NCI-H1694 (cell line): ENCODE measurements at places on chromosomes 13 and 19.

- no peak for DNase-seq
These were observed 3.9 kb downstream of the AP1M2 start for GRCh38 chr19:10583036-10583776.

DNA sequence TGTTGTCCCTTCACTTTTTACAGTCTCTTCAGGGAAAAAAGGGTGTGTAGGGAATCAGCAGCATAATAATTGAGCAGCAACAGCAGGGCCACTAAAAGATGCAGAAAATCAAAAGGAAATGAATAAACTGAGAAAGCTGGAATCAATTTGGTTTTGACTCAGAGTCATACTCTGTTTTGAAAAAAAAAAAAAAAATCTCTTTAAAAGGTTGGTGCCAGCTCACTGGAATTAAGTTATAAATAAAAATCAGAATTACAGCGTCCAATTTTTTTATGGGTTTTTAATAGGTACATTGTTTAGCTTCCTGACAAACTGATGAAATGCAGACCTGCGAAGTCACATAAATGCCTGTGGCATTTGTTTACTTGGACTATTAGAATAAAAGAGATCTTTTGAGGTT lies 231.9 kb downstream of the COG6 start:
- no peak for DNase-seq

DNA sequence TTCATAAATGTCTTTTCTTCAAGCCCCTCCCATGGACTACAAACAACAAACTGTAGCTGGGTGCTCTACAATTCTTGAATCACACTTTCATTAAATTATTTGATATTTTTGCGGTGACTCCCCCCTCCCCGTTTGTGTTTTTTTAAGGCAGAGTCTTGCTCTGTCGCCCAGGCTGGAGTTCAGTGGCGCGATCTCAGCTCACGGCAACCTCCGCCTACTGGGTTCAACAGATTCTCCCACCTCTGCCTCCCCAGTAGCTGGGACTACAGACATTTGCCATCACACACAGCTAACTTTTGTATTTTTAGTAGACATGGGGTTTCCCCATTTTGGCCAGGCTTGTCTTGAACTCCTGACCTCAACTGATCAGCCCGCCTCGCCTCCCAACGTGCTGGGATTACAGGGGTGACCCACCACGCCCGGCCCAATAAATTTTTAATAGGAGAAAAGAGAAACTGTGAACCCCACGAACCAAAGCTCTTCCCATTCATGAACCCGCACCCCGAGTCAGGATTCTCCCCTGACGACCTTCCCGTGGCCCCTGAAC lies 703 bp downstream of the ZNF506 start:
- DNase-seq, result no peak

DNA sequence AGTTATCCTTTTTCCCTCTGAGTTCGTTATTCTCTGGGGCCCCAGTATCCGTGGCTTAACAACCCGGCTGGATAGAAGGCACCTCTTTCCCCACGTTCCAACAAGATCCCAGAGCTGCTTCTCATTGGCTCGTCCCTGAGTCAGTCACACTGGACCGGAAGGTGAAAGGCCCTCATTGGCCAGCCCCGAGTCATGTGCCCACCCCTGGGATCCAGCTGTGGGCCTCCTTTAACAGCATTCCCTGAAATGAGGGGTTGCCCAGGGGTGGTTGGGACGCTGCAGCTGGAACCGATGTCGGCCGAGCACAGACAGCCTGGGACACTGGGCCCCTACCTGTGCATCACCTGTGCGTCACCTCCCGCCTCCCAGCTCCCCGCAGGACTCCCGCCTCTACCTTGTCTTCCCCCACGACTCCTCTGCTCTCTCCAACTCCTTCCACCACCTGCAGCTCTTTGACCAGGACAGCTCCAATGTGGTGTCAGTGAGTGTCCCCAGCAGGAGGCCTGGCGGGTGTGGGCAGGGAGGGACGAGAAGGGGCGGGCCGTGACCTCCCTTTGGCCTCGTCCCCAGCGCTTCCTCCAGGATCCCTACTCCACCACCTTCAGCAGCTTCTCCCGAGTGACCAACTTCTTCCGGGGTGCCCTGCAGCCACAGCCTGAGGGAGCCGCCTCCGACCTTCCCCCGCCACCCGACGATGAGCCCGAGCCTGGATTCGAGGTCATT lies 4.3 kb downstream of the TBC1D17 start:
- DNase-seq, result no peak
